ENCODE measurements at places on chromosomes 7 and 10.

- DNase-seq: no peak
Measured at GRCh38 chr10:90458571-90458970, 399.3 kb downstream of the HTR7 start.

GRCh38 chr7:28135760-28136159 is 44.8 kb downstream of the JAZF1 start:
- no peak for DNase-seq

- no peak for DNase-seq
Measured at GRCh38 chr7:25359471-25360059, 131.3 kb upstream of the NPVF start.

- DNase-seq: no peak
Measured at GRCh38 chr7:55026867-55027490, 8.2 kb downstream of the EGFR start.

GRCh38 chr7:122626785-122627184 is 72.1 kb downstream of the RNF133 start:
- no peak for DNase-seq

GRCh38 chr10:80608706-80609105 is 71.0 kb downstream of the SH2D4B start:
- DNase-seq: no peak

- DNase-seq: no peak
Measured at GRCh38 chr7:72183835-72184234, 228.3 kb downstream of the CALN1 start.

- no peak for DNase-seq
Measured at GRCh38 chr10:77297393-77297739, 340.2 kb downstream of the KCNMA1 start.

GRCh38 chr7:95545673-95546072 is 50.6 kb downstream of the PDK4 start:
- no peak for DNase-seq

DNA sequence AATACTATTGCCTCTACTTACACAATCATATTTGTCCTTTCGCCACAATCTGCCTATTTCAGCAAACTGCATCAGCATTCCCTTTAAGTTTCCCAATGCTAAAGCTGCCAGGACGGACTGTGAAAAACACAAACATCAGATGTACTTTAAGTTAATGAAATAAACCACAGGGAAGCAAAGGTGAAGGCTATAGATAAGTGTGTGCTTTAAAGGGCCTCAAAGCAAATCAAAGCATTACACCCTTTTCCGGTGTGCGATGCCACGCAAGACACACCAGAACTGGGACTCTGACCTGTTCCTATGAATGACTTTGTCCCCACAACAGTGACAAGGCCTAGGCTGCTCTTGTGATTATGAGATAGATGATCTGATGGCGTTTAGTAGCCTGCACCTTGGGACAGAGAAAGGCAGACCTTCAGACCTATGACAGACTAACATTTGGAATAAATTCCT is 23.4 kb downstream of the SLC26A3 start:
- DNase-seq: no peak

DNA sequence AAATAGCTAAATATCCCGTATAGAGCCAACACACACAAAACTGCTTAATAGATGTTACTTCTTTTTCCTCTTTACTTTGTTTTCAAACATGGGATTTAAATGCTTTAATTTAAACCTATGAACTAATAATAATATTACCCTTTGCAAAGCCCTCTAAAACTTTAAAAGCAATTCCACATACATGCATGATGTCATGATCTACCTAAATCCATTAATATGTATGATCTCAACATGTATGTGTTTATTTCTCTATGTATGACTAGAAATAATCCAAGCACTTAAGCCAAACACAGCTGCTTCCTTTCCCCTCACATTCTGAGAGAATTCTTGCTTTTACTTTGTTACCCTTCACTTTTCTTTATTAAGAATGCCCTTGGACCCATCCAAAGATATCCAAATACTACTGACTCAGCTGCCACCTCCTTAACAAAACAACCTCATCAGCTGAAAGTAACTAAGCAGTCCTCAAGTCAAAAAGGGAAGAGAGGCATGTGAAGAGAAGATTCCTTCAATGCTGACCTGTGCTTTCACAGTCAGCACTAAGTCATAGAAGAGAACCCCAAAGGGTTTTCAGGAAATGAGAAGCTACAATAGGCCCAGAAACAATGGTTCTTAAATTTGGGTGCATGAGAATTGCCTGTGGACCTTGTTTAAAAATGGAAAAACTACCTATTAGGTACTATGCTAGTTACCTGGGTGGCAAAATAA is 266.4 kb upstream of the LRGUK start:
- DNase-seq: no peak

DNA sequence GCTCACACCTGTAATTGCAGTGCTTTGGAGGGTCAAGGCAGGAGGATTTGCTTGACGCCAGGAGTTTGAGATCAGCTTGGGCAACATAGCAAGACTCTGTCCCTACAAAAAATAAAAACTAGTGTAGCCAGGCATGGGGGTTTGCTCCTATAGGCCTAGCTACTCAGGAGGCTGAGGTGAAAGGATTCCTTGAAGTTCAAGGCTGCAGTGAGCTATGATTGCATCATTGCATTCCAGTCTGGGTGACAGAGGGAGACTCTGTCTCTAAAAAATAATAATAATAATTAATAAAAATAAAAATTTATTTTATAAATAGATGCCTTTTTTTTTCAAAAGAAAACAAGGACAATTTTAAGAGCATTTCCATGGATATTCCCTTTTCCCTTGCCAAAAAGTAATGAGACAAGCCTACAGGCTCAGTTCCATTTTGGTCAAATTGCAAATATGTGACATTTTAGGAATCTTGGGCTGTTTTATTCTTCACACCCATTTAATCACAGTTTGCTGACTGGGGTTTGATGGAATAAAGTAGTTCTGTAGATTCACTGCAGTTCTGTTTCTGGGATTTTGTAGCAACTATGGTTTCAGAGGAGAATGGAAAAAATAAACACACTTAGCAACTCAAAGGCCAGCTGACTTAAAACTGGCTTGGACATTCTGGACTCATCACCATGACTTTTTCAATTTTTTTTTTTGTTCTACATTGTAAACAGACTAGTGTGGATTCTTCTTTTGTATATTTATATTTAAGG is 48.4 kb upstream of the ARHGAP21 start:
- no peak for DNase-seq

GRCh38 chr10:6916601-6917000 is 336.5 kb upstream of the PRKCQ start:
- no peak for DNase-seq

DNA sequence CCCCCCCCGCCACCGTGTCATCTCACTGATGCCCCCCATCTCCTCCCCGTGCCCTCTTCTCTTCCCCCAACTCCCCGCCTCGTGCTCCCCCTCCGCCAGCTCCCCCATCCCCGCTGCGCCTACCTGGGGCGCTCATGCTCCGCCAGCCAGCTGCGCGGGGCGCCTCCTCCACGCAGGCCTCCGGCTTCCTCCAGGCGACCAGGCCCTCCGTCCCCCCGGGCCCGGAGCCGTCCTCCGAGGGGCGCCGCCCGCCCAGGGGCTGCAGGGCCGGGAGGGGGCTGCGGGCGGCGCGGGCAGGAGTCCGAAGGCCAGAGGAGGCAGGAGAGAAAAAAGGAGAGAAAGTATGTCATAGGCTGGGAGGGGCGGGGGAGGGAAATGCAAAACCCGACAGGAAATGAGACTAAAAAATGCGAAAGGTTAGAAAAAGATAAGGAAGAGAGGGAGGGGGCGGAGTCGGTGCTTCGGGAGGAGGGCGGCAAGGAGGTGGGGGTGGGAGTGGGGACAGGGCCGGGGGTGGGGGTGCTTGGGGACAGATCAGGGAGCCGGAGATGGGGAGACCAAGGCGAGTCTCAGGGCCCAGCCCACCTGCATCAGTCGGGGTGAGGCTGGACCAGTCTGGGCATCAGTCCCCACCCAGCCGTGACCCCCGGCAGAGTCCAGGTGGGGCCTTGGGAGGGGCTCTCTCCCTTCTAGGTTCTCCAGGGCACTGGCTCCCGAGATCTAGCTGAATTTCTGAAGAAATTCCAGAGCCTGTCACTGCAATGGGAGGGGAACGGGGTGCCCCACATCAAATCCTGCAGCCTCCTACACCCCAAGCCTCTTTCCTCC is at the start of gene CARD11:
CARD11 (minus strand) TSS at position 324 of the 828 bp plus-strand sequence. CDS start 85,361 bp downstream, outside the sequence.
- no peak for DNase-seq

DNA sequence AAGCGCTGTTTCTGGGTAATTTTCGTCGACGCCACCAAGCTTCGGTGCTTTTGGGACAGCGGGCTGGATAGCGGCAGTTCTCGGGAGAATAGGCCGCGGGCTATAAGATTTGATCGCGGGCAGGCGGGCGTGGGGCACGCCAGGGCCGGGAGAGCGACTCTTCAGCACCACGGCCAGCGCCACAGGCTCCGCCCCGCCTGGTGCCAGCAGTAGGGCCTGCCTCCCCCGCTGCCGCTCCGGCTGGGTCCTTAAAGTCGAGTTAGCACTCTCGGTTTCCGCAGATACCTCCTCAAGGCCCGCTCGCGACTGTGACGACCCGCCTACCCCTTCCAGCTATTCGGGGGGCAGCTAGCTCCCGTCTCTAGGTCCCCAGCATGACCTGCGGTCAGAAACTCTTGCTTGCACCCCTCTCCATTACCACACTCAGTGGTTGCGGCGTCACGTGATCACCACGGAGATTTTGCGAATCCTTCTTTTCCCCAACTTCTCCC is 9.4 kb downstream of the NXPH1 start:
- DNase-seq: peak; percentile 15
